Endodermal cell (in vitro differentiated cells): ENCODE measurements at places on chromosomes 7 and 10.

GRCh38 chr7:12942609-12943008, 255.2 kb downstream of the ARL4A start:
- DNase-seq: no peak

GRCh38 chr7:147937428-147937827, 653.1 kb upstream of the C7orf33 start:
- DNase-seq: no peak

- DNase-seq: no peak
Measured at GRCh38 chr10:14748441-14748840, 26.3 kb downstream of the FAM107B start.

DNA sequence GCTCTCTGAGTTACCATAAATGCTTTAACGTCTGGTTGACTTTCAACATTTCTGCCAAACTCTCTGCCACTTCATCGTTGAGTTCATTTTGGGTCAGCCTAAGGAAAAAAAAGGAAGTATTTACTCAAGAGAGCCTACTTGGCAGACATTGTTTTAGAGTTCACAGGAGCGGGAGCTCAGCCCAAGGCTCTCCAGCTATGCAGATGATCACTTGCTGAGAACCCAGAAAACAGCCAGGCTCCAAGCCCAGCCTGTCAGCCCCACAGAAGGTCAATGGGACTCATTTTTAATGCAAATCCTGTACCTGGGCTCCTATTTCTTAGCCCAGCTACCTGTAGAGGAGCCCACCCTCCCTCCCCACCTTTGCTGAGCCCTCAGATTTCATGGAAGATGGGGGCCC, 45.5 kb downstream of the NOD1 start:
- peak; percentile 75 for DNase-seq

DNA sequence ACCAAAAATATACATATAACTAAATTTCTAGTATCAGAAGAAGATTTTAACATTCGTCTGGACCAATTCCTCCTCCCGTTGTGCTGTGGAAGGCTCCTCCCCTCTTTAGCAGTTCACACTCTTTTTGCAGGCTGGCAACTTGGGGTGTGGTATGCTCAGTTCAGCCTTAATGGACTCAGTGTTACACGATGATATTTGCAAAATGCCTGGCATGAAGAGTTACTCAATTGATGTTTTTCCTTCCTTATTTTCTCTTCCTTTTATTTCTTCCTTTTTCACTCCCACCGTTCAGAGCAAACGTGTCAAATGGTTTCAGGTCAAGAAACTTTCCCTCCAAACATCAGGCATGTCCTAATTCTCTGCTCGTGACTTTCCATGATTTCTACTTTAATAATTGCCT, 248.3 kb downstream of the PHF14 start:
- no peak for DNase-seq

DNA sequence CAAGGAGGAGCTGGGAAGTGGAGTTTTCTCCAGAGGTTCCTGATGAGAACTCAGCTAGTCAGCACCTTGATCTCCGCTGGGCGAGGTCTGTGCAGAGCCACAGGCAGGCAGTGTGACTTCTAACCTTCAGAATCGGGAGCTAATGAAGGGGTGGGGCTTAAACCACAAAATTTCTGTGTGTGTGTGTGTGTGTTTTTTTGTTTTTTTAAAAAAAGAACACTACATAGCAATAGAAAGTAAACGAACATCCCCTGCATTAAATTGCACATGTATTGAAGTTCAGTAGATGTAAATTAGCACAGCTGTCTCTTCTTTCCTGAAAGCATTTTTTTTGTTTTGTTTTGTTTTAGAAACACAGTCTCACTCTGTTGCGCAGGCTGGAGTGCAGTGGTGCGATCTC, 46.2 kb downstream of the RBM17 start:
- no peak for DNase-seq

DNA sequence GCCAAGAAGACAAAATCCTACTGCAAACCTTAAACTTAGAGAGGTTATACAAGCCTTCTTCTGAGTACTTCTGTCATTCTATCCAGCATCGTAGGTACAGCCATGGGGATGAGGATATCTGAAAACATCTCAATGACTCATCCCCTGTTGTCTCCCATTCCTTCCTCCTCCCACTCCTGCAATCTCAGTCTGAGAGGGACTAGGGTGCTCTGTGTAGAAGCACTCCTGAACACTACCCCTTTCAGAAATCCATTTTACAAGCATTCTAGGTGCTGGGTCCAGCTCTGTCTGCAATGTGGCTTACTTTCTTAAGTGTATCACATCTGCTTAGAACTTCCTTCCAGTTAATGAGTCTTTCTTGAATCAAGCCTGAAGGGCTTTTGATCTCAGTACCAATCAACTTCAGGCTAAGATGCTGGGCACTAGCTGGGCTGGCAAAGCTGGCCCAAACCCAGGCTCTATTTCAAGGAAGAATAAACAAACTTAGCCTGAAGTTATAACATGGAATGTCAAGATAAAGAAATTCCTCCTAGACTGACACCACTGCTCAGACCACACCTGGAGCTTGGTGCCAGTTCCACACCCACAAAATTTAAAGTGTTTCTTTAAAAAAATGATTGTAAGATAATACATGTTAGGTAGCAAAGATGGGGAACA, 270.3 kb upstream of the AOAH start:
- no peak for DNase-seq

DNA sequence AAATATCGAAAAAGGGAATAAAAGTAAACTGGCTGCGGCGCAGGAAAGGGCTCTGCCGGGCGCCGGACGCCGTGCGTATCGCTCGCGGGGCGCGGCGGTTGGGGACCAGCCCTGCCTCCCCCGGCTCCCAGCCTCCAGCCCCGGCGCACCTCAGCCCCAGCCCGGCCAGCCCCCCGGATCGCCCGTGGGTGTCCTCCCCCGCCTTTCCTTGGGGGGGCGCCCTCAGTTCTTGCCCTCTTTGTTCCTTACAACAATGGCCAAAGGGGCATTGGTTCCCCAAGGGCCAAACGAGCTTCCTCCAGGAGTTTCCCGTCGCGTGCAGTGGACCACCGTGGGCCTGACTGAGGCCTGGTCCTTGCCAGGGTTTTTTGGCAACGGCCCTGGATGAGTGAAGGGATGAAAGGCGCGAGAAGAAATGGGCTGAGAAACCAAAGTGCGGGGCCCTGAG, 1.2 kb downstream of the MACROH2A2 start:
- DNase-seq: peak; percentile 86

DNA sequence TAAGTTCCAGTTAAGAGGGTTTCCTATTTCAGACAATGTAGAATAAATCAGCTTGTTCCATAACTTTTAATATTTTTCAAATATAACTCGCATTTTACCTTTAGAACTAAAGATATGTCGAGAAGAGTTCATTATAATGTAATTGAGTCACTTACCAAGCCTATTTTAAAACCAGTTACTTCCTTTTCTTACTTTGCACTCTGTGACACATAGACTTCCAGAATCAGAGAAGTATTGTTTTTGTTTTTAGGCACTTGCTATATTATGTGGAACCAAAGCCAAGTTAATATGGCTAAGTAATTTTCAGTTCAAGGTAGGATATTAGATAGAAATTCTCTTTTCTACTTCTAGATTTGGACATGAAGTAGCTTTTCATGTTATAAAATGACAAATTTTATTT, 182.7 kb upstream of the PRPS1L1 start:
- DNase-seq: no peak

- no peak for DNase-seq
Measured at GRCh38 chr10:114420811-114421485, 16.6 kb upstream of the AFAP1L2 start.

DNA sequence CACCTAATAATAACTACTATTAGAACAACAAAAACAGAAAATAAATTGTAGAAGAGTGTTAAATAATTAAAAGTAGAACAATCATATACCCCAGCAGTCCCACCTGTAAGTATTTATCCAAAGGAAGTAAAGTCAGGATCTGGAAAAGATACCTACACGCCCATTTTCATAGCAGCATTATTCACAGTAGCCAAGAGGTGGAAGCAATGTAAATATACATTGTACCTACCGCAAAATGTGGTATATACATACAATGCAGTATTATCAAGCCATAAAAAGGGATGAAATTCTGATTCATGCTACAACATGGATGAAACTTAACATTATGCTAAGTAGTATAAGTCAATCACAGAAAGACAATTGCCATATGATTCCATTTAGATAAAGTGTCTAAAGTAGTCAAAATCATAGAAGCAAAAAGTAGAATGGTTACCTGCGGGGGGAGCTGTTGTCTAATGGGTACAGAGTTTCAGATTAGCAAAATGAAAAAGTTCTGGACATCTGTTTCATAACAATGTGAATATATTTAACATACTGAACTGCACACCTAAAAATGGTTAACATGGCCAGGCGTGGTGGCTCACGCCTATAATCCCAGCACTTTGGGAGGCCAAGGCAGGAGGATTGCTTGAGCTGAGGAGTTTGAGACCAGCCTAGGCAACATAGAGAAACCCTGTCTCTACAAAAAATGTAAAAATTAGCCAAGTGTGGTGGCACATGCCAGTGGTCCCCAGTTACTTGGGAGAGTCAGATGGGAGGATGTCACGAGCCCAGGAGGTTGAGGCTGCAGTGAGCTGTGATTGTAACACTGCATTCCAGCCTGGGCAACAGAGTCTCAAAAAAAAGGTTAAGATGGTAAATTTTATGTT, 6.0 kb upstream of the TMED4 start:
- DNase-seq: no peak

GRCh38 chr10:121873236-121873635, 54.6 kb downstream of the ATE1 start:
- no peak for DNase-seq

DNA sequence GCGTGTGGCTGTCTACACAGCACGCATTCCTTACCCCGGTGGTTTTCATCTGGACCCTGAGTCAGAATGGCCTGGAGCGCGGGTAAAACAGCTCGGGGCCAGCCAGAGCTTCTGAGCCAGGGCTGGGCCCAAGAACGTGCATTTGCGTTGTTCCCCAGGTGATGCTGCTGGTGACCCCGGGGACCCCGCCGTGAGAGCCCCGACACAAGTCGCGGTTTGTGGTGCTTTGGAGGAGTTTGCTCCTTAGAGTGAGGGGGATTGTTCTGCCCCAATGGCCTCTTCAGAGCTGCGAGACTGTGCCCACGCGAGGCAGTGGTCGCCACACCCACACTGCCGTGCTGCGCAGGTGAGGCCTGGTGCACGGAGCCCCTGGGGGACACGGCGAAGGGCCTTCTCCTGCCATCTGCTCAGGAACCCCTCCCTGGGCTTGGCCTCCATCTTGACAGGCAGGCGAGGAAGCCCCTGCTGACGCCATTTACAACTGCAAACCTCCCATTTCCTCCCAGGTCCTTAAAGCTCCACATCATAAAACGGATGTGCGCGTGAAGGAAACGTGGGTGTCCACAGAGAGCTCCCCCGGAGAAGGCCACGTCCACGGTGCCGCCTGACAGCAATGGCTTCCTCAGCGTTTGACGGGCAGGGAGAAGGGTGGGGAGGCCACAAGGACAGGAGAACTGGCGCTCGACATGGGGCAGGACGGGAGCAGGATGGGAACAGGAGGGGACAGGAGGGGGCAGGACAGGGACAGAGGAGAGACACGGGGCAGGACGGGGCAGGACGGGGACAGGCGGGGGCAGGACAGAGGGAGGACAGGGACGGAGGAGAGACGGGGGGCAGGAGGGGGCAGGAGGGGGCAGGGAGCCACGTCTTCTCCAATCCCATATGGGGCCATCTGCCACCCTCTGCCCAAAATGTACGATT, 477.2 kb downstream of the DNAJB6 start:
- DNase-seq: no peak

GRCh38 chr7:2248984-2249694, 7.1 kb downstream of the NUDT1 start:
- DNase-seq: no peak

DNA sequence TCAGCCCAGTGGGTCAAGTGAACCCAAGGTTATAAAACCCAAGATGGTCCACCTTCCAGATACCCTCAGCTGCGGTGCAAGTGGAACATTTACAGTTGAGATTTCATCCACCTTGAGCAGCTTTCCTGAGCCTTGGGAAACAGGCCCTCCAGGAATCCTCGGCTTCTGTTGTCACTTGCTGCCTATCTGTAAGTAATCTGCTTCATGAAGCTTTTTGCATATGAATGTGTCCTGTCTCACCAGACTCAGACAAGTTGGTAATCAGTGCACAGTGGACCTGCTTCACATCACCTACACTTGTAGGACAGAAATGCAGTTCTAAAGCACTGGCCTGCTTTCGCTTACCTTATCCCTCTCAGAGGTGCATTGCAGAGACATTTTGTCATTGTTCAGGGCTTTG, 80.3 kb downstream of the FAM185A start:
- no peak for DNase-seq

DNA sequence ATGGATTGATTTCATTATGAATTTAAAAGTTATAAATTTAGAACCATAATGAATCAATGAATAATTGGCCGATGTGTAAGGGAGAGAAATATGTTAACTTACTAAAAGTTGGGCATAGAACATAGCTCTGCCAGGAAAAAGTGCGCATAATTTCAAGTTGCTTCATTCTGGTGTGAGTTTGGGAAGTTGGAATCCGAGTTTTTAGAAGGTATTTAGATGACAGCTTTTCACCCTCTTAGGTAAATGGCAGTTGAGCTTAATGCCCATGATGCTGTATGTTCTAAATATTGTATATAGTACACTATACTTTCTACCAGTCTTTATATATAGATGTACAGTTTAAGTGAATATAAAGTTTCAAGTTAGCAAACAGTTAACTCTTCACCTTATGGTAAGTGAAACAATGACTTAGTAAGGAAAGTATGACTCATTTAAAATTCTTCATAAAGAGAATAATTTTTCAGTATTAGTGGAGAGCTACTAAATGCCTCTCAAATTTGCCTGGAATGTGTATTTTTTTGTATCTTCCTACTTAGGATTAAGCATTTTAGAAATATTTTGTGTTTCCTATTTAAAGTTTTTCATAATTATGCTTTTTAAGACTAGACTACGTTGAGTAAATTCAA, 1.6 kb downstream of the C1GALT1 start:
- no peak for DNase-seq

DNA sequence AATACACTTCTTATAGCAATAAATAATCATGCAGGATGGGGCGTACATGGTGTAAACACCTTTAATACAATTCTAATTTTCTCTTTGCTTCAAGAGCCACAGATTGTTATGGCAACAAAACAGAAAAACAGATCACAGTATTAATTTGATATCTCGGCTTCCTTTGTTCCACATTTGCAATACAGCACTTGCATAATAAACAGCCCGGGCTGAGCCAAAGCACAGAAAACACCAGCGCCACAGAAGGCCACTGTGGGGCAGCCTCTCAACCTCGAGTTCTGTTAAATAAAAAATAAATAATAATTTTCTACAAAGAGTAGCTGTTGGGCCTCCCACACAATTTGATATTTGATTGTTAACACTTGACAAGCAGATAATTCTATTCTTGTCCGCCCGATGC, 255.9 kb downstream of the USP6NL start:
- no peak for DNase-seq

- DNase-seq: peak; percentile 71
Measured at GRCh38 chr7:13851736-13852135, 137.7 kb downstream of the ETV1 start.

DNA sequence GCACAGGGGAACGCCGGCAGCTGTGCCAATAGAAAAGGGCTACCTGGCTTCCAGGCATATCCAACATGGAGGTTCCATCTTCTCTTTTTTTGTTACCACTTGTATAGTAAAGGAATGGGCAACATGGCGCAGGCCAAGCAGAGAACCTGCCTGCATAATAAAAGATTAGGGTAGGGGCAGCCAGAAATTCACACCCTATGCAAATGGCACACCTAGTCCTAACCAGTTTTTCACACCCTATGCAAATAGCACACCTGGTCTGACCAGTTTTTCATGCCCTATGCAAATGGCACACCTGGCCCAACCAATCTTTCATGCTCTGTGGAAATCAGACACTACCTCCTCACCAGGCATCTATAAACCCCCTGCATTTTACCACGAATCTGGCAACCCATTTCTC, 369.5 kb downstream of the IPMK start:
- DNase-seq: peak; percentile 63

- no peak for DNase-seq
Measured at GRCh38 chr10:76270464-76270863, 839.0 kb downstream of the LRMDA start.
